HL-60 (cell line): ENCODE measurements at places on chromosomes 5 and 9.
A peak's percentile ranks its signal among the peaks of the same experiment; 100 is the strongest.

- DNase-seq: peak; percentile 47
These were observed 32.4 kb downstream of the PCDHGC5 start for GRCh38 chr5:141521244-141521781.

- no peak for DNase-seq
These were observed 158.3 kb downstream of the KCTD16 start for GRCh38 chr5:144328980-144329379.

DNA sequence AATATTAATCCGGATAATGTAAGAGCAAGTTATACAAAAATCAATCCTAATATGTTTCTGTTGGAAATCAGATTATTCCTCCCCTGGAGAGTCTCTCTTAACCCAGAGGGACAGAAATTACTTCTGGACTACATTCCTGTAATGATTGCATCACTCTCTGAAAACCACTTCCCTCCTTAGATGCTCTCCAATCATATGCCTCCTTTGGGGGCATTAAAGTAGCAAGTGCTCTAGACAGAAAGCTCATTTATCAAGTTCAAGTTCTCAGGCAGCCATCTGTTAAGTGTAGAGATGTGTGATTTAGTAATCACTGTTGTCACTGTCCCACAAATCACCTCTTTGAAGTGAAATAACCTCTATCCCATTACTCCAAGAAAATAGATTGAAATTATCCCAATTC lies 247.1 kb downstream of the SLCO4C1 start:
- no peak for DNase-seq

- no peak for DNase-seq
These were observed 526.3 kb downstream of the GABRG2 start for GRCh38 chr5:162593881-162594280.

- no peak for DNase-seq
These were observed 62.7 kb downstream of the ABLIM3 start for GRCh38 chr5:149203921-149204441.

DNA sequence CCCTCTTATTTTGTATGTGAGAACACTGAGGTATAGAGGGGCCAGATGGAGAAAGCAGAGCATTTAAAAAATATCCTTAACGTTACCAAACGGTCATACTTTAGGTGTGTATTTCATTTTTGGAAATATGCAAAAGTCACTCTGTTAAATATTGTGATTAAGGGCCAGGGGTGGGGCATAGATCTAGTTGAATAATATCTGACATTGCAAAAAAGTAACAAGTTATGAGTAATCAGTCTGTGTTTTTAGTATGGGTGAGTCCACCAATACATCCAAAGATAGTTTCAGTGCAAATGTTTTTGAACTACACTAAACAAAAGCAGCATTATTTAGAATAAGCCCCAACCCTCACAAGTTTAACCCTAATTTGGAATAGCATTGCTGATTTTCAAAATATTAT lies 45.3 kb upstream of the CCDC112 start:
- no peak for DNase-seq

GRCh38 chr5:168860503-168860902 lies 281.3 kb upstream of the PANK3 start:
- no peak for DNase-seq

DNA sequence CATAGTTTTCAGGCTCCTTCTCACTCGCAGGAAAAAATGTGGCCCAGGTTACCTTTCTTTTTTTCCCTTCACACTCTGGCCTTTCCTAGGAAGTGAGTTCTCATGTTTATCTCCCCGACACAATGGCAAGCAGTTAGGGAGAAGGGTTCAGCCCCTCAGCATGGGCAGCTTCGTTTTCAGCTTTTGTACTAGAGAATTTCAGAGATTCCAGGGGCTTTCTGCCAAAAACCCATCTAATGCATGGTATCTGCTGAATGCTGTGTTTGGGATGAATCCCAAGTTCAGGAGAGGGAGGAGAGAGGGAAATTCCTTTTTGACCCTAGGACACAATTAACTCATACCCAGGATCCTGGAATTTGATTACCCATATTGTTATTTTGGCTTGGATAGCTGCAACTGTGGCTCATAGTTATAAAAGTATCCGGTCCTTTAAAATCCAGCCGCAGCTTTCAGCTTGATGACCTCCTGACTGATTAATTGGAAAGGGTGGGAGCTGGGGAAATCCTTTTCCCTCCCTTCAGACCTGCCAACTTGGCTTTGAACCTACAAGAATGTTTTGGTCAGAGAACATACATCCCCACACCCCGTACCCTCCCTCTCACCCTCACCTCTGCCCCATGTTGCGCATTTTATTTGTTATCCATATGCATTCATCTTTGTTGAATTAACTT lies 78.4 kb downstream of the TMEM252 start:
- DNase-seq: no peak

- DNase-seq: peak; percentile 75
These were observed 881 bp upstream of the B4GALT1 start for GRCh38 chr9:33167972-33168461.

DNA sequence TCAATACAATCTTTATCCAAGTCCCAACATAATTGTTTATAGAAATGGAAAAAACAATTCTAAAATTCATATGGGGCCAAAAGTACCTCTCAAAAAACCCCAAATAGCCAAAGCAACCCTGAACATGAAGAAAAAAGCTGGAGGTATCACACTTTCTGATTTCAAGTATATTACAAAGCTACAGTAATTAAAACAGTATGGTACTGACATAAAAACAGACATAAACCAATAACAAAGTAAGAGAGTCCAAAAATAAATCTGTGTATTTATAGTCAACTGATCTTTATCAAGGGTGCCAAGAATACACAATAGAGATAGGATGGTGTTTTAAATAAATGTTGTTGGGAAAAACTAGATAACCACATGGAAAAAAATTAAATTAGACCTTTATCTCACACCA lies 13.6 kb upstream of the GOLPH3 start:
- no peak for DNase-seq
